ENCODE measurements at places on chromosomes 4 and X.

DNA sequence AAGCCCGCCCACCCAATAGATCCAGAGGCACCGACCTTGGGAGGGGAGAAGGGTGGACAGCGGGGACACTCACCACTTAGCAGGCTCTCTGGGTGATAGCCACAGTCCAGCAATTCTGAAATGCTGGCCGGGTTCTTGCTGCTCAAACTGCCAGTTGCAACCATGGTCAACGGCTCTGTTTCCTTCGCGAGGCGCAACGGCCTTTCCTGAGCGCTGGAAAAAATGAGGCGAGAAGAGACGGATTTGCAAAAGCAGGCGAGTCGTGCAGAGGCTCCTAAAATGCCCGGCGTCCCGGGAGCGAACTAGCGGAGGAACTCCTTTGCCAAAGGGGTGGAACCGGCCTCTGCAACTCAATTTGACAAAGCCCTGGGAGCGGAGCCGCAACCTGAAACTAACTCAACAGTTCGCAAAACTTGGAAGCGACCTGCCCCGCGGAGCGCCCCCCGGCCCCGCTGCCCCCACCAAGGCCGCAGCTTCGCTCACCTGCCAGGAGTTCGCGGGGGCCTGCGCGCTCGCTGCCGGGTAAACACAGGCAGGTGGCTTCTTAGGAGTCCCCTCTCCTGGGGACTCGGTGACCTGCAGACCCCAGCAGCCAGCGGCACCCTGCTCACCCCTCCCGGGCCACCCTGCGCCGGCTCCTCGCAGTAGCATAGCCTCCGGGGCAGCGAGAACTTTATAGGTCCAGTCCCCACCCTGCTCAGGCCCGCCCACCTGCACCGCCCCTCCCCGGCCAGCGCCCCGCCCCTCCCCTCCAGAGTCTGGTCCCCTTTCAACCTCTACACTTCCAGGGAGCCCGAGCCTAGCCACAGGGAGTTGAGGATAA is at the start of gene DDIT4L:
DDIT4L (minus strand) TSS at position 649 of the 823 bp plus-strand sequence; CDS start at position 164, 485 bp downstream.
- DNase-seq = no peak

DNA sequence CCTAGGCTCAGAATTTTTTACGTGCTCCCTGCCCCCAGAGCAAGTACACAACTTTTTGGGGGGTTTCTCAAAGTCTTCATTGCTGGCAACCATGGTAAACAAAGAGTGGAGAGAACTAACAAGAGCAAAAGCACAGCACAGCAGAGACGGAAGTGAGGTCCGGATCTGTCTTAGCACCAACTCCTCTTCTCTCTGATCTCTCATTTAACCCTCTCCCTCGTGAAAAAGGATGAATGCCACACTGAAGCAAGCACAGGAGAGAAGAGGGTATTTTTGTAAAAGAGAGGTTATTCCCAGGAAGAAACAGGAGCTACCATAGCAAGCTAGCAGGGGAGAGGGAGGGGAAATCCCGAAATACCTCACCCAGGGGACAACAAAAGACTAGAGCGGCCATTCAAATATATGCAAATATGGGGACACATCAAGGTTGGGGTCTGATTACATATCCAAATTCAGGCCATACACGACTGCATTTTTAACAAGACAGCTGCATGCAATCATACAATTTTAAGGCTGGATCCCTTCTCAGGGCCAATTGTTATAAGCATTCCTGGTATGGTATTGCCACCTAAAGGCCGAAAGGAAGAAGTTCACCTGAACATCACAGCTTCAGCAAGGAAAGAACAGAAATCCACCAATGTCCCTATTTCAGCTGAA is 46.6 kb downstream of the CD40LG start:
- no peak for DNase-seq

- peak; percentile 63 for DNase-seq
Observed at GRCh38 chr4:126779436-126780166, 853.2 kb upstream of the INTU start.

DNA sequence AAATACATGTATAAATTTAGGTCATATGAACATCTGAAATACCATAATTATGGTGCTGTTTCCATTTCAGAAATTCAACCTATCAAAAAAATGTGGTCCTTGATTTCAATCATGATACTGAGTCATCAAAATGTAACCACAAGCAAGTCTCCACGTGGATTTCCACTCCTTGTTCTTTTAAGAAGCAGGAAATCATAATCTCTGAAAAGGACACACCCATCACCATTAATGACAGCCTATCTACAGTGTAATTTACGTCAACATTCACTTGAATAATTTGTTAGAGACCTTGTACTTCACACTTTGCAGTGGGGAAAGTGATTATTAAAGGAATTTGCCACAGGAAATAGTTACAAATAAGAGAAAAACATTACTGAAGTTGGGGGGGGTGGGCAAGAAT is 17.7 kb upstream of the SLC7A11 start:
- DNase-seq = no peak

- DNase-seq = no peak
Observed at GRCh38 chr4:119664168-119664907, 35.7 kb upstream of the PDE5A start.

DNA sequence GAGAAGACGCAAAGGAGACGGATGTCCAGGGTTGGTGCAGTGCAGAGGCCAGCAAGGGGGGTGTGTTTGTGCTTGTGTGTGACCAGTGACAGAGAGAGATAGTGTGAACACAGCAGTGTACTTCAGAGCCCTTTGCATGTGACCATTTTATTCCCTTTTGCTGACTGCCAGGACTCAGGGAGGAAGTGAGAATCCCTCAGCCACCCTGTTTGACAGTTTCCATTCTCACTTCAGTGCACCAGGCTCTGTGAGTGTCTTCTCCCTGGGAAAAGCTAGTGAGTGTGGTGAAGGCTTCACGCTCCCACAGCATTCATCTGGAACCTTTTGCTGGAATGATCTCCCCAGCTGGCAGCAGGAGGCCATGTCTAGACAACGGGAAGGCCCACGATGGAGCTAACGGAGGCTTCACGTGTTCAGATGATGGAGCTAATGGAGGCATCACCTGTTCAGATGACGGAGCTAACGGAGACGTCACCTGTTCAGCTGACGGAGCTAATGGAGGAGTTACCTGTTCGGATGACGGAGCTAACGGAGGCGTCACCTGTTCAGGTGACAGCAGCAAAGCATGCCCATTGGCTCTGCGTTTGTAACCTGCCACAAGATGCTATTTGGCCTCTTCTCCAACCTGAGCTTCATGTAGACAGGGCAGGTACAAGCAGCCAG is 195.4 kb downstream of the AFAP1 start:
- DNase-seq = peak; percentile 21

- DNase-seq = no peak
Observed at GRCh38 chrX:46125111-46125510, 420.1 kb downstream of the ZNF674 start.

DNA sequence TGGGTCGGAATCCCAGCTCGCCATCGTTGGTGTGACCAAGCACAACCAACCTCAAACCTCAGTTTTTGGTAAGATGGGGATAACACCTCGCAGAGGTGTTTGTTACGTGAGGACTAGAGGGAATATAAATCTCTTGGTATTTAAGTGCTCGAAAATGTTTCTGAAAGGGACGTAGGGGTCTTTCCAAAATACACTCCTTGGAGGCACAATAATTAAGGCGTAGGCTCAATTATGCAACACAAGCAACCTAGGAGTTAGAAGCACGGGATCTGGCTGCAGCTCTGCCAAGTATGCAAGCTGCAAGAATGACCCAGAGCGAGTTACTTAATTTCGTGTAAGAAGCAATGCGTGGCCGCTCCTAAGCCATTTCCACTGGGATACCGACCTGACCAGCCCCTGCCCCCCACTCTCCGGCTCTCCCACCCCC is 552 bp downstream of the ADH5 start:
- peak; percentile 22 for DNase-seq

GRCh38 chr4:24774452-24774851 is 20.9 kb upstream of the SOD3 start:
- DNase-seq = no peak

GRCh38 chrX:9860826-9861225 is 74.6 kb downstream of the SHROOM2 start:
- DNase-seq = no peak

DNA sequence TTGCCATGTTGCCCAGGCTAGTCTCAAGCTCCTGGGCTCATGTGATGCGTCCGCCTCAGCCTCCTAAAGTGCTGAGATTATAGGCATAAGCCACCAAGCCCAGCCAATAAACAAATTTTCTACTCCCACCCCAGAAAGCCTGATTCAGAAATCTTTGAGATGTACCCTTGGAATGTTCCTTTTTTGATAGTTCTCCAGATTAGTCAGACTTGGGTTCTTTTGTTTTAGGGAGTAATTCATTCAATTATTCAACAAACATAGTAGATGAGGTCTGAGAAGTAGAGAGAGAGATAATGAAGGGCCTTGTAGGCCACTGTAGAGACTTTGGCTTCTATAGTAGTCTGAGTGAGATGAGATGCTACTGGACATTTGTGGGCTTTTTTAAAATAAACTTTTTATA is 27.8 kb downstream of the RP2 start:
- no peak for DNase-seq

DNA sequence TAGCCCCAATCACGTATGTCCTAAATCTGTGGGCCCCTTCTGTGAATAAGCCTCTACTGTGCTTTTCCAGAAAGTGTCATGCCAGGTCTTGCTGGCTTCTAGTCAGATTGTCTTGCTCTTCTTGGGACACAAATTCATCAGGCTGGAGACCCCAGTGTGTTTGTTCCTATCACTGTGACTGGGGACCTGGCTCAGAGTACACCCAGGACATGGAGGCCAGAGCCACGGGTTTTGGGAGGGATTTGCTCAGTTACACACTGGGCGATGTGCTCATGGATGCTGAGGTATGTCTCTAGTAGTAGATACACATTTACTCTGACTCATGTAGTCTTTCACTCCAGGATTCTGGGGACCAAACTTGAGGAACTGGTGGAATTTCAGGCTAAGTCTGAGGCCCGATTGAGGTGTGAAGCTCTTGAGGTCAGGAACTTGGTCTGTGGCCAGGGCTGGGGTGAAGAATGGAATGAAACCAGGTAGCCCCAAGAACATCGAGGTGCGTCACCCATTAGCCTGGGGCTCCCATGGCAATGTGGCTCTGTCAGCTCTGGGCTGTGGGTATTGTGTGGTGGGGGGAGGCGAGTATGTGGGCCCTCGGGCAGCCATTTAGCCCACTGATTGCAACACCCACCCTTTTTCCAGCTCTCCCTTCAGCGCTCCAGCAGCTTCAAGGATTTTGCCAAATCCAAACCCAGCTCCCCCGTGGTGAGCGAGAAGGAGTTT is 7.7 kb downstream of the SASH3 start:
- DNase-seq = no peak

DNA sequence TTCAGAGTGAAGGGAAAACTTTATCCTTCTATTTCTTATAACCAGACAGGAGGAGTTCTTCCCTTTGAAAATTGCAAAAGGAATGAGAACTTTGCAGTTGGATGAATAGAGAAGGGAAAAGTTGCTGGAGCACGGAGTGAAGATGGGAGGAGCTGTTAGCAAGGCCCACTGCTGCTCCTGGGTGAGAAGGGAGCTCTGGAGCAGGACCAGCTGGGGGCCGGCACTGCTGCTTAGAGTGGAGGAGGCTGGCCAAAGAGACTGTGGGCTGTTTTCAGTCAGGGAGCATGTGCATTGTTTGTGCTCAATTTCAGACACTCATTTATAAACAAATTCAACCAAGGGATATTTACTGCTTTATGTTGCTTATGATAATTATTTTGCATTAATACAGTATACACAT is 164.2 kb downstream of the STIM2 start:
- DNase-seq = peak; percentile 26

DNA sequence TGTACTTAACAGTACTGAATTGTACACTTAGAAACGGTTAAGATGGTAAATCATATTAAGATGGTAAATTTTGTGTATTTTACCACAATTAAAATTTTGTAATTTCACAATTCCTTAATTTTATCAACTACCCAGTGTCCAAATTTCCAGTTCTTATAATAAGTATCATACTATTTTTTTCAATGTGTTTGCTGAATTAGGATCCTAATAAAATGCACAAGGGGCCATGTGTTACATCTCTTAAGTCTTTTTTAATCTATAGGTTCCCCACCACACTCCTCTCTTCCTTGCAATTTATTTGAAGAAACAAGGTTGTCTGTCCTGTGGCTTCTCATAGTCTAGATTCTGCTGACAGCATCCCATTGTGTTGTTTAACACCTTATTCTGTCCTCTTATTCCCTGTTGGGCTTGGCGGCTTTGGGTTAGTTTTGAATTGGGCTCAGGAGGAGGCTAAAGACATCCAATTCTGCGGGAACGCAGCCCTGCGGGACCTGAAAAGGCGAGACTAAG is 533 bp upstream of the SYAP1 start:
- DNase-seq = no peak

- no peak for DNase-seq
Observed at GRCh38 chrX:151675121-151675746, 20.0 kb upstream of the PRRG3 start.

GRCh38 chr4:125352521-125352920 is 37.8 kb downstream of the FAT4 start:
- DNase-seq = no peak

DNA sequence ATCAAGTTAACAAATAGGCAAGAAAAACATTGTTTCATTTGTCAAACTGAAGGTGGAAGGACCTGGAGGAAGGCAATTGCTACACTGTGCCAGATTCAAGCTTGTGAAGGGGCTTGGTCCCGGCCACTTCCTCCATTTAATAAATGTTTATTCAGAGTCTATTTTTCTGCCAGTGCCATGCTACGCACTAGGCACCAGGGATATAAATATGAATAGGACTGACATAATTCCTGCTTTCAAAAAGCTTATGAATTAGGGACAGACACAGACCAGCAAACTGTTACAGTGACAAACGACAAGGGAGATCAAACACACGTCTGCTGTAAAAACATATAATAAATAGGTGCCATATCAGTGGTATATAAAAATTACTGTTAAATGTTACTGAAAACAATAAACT is 571 bp downstream of the TLR6 start:
- DNase-seq = no peak

GRCh38 chr4:189979196-189980047 is 38.8 kb downstream of the FRG1 start:
- DNase-seq = no peak

DNA sequence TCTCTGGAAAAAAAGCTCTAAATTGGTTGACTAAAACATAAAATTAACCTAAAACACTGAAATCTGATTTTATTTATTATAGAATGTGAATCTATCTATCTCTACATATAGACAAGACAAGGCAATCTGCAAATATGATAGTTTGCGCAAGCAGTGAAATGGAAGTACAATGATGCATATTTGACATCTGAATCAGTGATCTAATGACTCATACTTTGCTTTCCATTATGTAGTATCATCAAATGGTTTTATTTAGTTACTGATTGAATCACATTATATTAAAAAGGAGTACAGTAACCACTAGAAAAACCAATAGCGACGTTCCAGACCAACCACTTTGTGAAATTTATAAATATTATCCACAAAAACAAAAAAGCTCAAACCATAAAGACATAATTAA is 1969.3 kb downstream of the PCDH7 start:
- DNase-seq = no peak

- DNase-seq = no peak
Observed at GRCh38 chr4:128879283-128879682, 69.8 kb downstream of the JADE1 start.

- no peak for DNase-seq
Observed at GRCh38 chrX:18149454-18149853, 71.2 kb downstream of the BEND2 start.

GRCh38 chr4:176988226-176988625 is 195.5 kb upstream of the VEGFC start:
- DNase-seq = no peak

- DNase-seq = no peak
Observed at GRCh38 chrX:102833136-102833535, 103.9 kb upstream of the RAB40AL start.

GRCh38 chr4:187000281-187000680 is 276.6 kb upstream of the FAT1 start:
- no peak for DNase-seq

GRCh38 chr4:88101165-88101564 is 57.3 kb downstream of the ABCG2 start:
- no peak for DNase-seq

All from posterior cingulate gyrus (tissue), 11 donors.